Lower leg skin (tissue), 4 donors: ENCODE measurements at places on chromosomes 5 and 9. TPM values are rescaled to one million over a fixed set of nuclear protein-coding genes. Genes with fewer than 3 reads are reported as not detected.

DNA sequence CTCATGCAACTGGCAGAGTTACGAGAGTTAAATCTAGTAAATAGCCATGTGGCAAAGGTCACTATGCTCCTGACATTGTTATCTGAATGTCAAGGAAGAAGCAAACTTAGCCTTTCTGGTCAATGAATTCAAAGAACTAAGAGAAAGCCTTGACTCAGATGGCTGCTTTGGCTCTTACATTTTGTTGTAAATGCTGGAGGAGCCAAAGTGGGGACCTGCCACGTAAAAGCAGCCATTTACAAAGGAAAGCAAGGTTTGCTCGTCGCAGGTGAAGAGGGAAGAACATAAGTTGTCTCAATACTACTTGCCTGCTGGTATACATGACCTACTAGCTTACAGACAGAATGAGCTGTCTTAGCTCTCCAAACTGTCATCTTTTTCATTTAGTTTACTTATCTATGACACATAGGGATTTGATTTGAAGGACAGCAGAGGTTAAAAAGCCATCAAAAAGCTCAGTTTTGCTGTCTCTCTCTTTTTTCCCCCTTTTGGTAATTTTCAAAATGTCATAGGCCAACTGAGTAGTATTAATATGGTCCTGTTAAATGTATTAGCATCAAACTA, 1052.8 kb upstream of the DMAC1 start:
- no peak for DNase-seq

GRCh38 chr9:21295992-21296391, 9.1 kb downstream of the IFNA5 start:
- DNase-seq: no peak

BTNL8 gene
- total RNA-seq: not detected

- no peak for DNase-seq
Measured at GRCh38 chr9:112338561-112338960, 5.1 kb upstream of the PTBP3 start.

DNA sequence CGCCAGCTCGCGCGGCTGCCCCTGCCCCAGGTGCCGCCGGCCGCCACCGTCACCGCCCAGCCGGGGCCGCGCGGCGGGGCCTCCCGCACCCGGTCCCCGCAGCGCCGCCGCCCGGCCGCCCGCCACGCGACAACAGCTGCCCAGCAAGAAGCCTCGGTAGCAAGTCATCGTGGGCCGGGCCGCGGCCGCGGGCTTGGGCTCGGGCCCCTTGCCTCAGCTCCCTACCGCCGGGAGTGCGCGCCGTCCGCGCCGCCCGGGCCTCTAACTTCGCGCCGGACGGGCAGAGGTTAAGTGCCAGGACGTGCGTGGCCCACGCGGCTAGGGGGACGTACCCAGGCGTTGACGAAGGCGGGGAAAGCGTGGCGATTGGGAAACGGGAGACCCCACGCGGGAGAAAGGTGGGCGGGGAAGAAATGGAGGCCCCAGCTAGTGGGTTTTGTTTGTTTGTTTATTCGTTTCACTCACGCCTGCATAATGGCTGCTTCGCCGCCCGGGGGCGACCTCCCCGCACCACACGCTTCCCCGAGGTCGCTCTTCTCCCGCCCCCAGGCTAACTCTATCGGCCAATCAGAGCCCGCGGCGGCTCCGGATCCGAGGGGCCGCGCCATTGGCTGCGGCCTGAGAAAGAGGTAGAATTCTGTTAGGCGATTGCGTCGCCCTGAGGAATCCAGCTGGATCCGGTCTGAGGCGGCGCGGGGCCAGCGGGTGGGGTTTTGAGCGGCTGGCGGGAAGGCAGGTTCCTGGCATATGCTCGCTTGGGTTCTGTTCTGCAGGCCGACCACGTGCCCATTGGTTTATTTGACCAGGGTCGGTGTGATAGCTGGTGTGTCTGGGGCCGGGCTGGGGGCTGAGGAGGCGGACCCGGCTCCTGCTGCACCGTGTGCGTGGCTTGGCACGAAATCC, at the start of gene NADK2:
TSS of gene NADK2 (minus strand) at position 295 of the 903 bp plus-strand sequence. CDS start at position 168, 127 bp downstream.
- peak; percentile 93 for DNase-seq

STK32A gene
- 2.0 TPM for total RNA-seq
